Heart left ventricle (tissue), 16 donors: ENCODE measurements at places on chromosomes 1 and 21. TPM values are rescaled to one million over a fixed set of nuclear protein-coding genes. Genes with fewer than 3 reads are reported as not detected.
A peak's percentile ranks its signal among the peaks of the same experiment; 100 is the strongest.

DNA sequence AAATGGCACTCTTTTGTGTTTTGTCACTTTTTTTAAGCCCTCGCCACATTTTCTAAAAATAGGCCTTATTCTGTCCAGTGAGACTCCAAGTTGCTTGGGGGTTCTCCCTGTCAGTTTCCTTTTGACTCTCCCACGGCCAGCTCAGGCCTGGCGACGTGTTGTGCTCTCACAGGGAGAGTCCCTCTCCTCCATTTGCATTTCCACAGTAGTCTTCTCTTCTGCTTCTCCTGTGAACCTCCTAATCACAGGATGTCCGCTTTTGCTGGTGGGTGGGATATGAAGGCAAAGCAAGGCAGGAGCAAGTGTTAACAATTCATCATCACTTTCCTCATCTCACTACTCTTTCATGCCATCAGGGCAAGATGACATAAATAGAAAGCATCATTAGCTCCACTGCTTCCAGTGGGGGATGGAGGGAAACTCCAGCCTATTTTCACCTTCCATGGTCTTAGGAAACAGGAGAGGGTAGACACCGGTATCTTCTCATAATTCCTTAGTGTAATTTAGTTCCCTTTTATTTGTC is 99.8 kb downstream of the INTS7 start:
- DNase-seq = no peak
- no peaks in the 10 kb centered on the region for H3K27me3 ChIP-seq
- no peaks in the 10 kb centered on the region for H3K36me3 ChIP-seq

DNA sequence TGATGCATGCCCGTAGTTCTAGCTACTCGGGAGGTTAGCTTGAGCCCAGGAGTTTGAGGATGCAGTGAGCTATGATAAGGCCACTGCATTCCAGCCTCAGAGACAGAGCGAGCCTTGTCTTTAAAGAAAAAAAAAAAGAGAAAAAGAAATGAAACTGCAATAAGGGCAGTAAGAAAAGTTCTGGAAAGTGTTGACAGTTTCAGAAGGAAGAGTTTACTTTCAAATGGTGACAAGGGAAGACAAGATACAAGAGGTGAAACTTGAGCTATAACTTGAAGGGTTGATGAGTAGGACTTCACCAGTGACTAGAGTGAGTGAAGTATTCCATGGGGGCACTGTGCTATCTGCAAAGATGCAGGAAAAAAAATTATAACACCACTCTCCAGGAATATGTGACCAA is 125.0 kb downstream of the AKT3 start:
- no peak overlapping the region for H3K27ac ChIP-seq
- H3K36me3 ChIP-seq = no peaks in the 10 kb centered on the region
- DNase-seq = no peak
- no peaks in the 10 kb centered on the region for H3K4me1 ChIP-seq

CELA2B gene
- total RNA-seq = not detected

GRCh38 chr1:20983297-20983889 is 193.3 kb downstream of the EIF4G3 start:
- H3K27me3 ChIP-seq = no peaks in the 10 kb centered on the region
- no peak overlapping the region for H3K27ac ChIP-seq
- no peak overlapping the region for H3K4me3 ChIP-seq
- no peaks in the 10 kb centered on the region for H3K36me3 ChIP-seq
- DNase-seq = no peak

DNA sequence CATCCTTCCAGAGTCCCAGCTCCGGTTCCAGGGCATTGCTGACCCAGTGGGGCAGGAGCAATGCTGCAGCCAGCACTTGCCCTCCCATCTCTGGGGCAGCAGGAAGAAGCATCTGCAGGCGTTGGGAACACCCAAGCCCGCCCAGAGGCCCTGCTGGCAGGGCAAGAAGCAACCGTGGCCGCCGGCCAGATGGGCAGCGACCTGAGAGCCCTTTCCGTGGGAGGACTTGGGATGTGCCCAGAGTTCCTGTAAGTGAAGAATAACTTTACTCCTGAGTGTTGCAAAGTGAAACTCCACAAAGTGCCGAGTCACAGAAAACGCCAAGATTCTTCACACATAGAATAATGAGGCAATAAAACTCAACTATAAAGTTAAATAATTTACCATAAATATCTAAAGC is 46.0 kb downstream of the GRIK3 start:
- no peak overlapping the region for H3K4me3 ChIP-seq
- no peaks in the 10 kb centered on the region for H3K36me3 ChIP-seq
- peaks cover 12% of the 10 kb centered on the region for H3K27me3 ChIP-seq
- no peak for DNase-seq

GRCh38 chr1:55506740-55507577 is 291.8 kb upstream of the USP24 start:
- H3K27ac ChIP-seq = no peak overlapping the region
- no peak overlapping the region for H3K4me3 ChIP-seq
- no peaks in the 10 kb centered on the region for H3K27me3 ChIP-seq
- DNase-seq = no peak

GRCh38 chr1:20057886-20058420 is 12.0 kb upstream of the PLA2G5 start:
- no peaks in the 10 kb centered on the region for H3K4me1 ChIP-seq
- no peak for DNase-seq
- H3K27me3 ChIP-seq = no peaks in the 10 kb centered on the region
- H3K27ac ChIP-seq = no peak overlapping the region
- no peak overlapping the region for H3K4me3 ChIP-seq

LRRC71 gene
- not detected for total RNA-seq

- H3K36me3 ChIP-seq = no peaks in the 10 kb centered on the region
- H3K4me3 ChIP-seq = no peak overlapping the region
- H3K27me3 ChIP-seq = no peaks in the 10 kb centered on the region
- H3K4me1 ChIP-seq = no peaks in the 10 kb centered on the region
- H3K27ac ChIP-seq = no peak overlapping the region
- no peak for DNase-seq
These were observed 1329.6 kb downstream of the KCNT2 start for GRCh38 chr1:195278644-195279043.

B4GALT3 gene
- total RNA-seq = 34.1 TPM

- no peak overlapping the region for H3K27ac ChIP-seq
- H3K4me3 ChIP-seq = no peak overlapping the region
- no peaks in the 10 kb centered on the region for H3K4me1 ChIP-seq
- H3K27me3 ChIP-seq = no peaks in the 10 kb centered on the region
- DNase-seq = no peak
- no peaks in the 10 kb centered on the region for H3K36me3 ChIP-seq
These were observed 43.5 kb upstream of the IL12RB2 start for GRCh38 chr1:67264152-67264551.

GBP3 gene
- 19.5 TPM for total RNA-seq

GRCh38 chr1:99652881-99653281 is 7.0 kb downstream of the PALMD start:
- peaks cover 83% of the 10 kb centered on the region for H3K4me1 ChIP-seq
- H3K27ac ChIP-seq = peak overlapping the region; percentile 58
- no peak for DNase-seq
- H3K4me3 ChIP-seq = peak overlapping the region; percentile 9
- H3K27me3 ChIP-seq = no peaks in the 10 kb centered on the region

ZBTB8B gene
- total RNA-seq = 0.02 TPM

- peaks cover 29% of the 10 kb centered on the region for H3K27me3 ChIP-seq
- H3K4me1 ChIP-seq = peaks cover 29% of the 10 kb centered on the region
- peak overlapping the region; percentile 69 for H3K27ac ChIP-seq
- H3K4me3 ChIP-seq = peak overlapping the region; percentile 48
- peaks cover 6% of the 10 kb centered on the region for H3K36me3 ChIP-seq
These were observed 16.6 kb downstream of the SAMD11 start for GRCh38 chr1:940107-941014.

- no peak overlapping the region for H3K4me3 ChIP-seq
- no peaks in the 10 kb centered on the region for H3K36me3 ChIP-seq
- peak overlapping the region; percentile 96 for H3K27ac ChIP-seq
- H3K4me1 ChIP-seq = no peaks in the 10 kb centered on the region
These were observed 10.3 kb downstream of the RNU1-2 start for GRCh38 chr1:16905868-16906702.

DNA sequence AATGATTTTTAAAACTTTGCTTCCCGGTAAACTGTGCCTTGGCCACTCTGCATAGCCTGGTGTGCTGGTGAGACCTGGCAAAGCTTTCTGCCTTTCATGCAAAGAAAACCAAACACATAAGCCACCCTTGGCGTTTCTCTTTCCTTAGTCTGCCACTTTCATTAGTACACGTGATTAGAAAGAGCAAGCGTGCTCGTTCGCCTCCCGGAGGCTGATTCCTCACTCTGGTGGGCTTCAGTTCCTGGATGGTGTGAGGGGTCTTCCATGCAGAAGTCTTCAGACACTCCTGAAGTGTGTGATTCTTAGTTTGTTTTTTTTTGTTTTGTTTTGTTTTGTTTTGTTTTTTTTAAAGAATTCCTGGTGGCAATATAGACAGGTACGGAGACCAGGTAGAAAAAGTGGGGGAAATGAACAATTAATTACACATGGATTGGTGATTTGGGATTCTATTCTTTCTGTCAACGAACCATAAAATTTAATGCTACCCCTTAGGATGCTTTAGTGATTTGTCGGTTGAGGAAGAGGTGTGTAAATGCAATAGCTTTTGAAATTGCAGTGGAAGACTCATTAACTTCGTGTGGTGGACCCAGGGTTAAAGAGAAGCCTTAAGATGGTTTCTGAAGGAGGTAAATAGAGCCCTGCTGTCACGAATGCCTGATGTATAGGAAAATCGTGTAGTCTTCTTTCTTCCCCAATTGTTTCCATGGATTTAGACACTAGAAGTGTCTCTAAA is 2.1 kb downstream of the GALNT2 start:
- H3K4me1 ChIP-seq = peaks cover 54% of the 10 kb centered on the region
- no peaks in the 10 kb centered on the region for H3K36me3 ChIP-seq
- no peaks in the 10 kb centered on the region for H3K27me3 ChIP-seq
- no peak overlapping the region for H3K27ac ChIP-seq
- no peak overlapping the region for H3K4me3 ChIP-seq

SPRR2A gene
- not detected for total RNA-seq

CLDN17 gene
- not detected for total RNA-seq

DNA sequence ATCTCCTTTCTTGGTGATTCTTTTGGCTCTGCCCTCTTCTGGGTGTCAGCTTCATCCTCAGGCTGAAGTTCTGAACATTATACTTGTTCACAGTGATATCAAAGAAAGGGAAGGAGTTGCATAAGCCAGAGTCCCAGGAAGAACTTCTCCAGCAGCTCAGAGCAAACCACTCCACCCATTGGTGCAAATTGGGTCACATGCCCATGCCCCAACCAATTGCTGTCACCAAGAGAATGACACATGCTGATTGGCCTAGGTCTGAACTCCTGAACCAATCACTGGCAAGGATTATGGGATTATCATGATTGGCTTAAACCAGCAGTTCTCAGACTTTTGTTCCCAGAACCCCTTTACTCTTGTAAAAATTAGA is 256.5 kb upstream of the TMEM51 start:
- H3K27me3 ChIP-seq = peaks cover 3% of the 10 kb centered on the region
- DNase-seq = no peak
- no peak overlapping the region for H3K27ac ChIP-seq
- H3K4me3 ChIP-seq = no peak overlapping the region
- no peaks in the 10 kb centered on the region for H3K36me3 ChIP-seq
